ENCODE measurements at places on chromosomes 13 and 19.

DNA sequence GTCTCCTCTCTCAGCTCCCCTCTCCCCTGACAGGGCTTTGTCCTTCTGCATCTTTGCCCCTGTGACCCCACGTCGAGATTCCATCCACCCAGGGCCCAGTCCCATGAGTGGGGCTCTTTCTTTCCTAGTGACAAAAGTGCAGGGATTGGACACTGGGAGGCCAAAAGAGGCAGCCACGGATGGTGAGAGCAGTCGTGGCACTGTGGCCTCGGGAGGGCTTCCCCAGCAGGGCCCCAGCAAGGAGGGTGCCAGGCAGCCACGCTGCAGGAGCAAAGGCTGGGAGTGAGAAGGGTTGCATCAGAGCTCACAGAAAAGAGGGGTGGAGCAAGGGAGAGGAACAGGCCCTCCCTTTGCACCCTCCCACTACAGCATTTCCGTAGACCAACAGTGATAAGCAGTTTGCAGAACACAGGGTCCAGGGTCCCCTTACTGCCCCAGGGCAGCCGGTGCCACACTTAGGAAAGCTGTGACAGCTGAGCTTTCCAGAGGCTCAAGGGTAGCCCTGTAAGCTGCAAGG lies 4.9 kb downstream of the ZSCAN1 start:
- DNase-seq = no peak

GRCh38 chr13:110506859-110507566 lies 54.5 kb downstream of the RAB20 start:
- DNase-seq = no peak

- no peak for DNase-seq
Observed at GRCh38 chr13:49731766-49732165, 40.5 kb upstream of the EBPL start.

DNA sequence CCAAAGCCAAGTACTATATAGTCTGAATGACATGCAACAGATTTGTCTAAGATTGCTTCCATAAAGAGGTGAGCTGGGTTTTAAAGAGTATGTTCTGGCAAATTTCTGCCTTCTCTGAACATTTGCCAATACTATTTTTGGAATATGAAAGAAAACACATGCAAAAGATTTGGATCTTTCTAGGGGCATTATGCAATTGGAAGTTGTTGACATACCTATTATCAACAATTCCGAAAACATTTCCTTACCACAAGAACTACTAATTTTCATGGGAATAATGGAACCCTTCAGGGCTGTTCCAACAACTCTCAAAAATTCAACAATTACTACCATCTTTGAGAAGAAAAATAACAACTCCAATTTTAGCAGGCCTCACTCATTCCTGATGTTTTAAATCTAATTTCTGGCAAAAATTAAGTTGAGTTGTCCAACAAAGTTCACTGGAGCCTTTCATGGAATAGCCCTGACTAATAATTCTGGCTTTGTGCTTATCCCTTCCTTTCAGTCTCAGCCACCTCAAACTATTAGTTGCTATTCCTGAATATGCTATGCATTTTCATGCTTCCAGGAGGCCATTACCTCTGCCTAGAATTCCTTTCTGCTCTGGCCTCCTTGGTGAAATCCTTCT lies 250.0 kb downstream of the RGCC start:
- no peak for DNase-seq

GRCh38 chr13:51158880-51159518 lies 47.9 kb upstream of the C13orf42 start:
- peak; percentile 42 for DNase-seq

GRCh38 chr19:1213391-1214286 lies 8.1 kb downstream of the STK11 start:
- DNase-seq = peak; percentile 90

DNA sequence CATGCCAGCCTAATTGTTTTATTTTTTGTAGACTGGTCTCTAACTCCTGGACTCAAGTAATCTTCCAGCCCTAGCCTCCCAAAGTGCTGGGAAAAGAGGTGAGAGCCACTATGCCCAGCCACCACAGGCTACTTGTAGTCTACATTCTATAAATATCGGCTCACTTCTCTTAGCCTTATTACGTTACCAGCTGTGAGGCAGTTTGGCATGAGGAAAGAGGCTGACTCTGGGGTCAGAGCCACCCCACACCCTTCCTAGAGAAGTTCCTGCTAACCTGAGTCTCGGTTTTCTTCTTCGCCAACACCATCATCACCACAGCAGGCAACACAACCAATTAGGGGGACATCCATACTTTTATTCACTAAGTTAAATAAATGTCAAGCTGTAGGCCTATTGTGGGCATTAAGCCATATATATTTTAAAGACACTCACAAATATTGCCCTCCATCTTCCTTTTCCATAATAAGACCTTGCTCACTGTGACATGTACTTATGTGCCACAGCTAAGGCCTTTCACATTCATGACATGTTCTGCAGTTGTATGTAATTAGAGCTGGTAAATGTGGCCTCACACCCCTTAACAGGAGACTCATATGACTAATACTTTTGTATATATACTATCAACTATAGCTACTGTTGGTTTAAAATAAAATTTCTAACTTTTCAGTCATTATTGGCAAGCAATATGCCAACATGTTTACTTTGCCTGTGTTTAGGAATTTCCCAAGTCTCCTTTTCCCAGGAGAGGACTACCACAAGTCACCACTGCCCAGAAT lies 5.7 kb downstream of the SLC25A30 start:
- no peak for DNase-seq

DNA sequence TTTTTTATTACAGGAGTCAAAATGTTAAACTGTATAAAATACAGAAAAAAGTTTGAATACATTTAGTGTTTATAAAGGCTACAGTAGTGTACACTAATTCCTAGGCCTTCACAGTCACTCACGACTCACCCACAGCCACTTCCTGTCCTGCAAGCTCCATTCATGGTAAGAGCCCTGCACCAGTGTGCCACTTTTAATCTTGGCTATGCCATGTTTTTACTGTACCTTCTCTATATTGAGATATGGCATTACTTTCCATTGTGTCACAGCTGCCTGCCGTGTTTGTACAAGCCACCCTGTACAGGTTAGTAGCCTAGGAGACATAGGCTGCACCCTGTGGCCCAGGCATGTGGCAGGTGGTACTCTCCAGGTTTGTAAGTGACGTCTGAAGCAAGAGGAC lies 32.1 kb downstream of the C1QTNF9 start:
- no peak for DNase-seq

DNA sequence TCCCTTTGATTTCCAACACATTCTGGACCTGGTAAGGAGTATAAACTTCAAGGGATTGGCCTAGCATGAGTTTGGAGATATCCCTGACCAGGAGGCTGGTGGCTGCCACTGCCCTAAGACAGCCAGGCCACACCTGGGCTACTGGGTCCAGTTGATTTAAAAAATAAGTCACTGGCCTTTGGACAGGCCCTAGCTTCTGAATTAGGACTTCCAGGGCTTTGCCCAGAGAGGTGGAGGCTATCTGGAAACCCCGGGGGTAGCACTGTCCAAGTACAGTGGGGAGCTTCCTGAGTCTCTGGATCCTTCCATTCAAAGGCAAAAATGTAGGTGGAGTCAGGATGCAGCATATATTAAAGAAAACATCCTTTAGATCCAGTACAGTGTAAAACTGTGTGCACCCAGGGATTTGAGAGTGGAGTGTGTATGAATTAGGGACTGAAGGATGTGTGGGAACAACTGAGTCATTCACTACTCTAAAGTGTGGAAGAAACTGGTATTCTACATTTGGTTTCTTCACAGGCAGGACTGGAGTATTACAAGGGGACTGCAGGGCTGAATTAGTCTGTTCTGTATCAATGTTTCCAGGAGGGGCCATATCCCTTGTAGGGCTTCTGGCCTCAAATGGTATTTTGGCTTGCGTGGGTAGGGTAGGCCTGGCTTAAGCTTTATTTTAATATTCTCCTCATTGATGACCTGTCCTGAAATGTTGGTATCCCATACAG lies 14.8 kb upstream of the FCGBP start:
- no peak for DNase-seq

DNA sequence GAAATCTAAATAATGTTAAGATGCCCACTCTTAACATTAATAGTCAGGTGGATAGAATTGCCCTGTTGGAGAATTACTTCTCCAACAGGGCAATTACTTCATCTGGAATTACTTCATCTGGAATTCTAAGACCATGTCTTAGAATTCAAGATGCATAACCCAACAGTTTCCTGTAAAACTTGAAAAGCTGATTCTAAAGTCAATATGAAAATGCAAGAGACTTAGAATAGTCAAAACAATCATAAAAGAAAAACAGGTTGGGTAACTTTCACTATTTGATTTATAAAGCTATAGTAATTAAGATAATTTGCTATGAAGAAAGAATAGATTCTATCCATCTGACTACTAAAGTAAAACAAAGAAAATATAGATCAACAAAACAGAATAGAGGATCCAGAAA lies 75.2 kb downstream of the ABCC4 start:
- no peak for DNase-seq

- DNase-seq = peak; percentile 88
Observed at GRCh38 chr19:33819880-33820781, 23.5 kb downstream of the KCTD15 start.

DNA sequence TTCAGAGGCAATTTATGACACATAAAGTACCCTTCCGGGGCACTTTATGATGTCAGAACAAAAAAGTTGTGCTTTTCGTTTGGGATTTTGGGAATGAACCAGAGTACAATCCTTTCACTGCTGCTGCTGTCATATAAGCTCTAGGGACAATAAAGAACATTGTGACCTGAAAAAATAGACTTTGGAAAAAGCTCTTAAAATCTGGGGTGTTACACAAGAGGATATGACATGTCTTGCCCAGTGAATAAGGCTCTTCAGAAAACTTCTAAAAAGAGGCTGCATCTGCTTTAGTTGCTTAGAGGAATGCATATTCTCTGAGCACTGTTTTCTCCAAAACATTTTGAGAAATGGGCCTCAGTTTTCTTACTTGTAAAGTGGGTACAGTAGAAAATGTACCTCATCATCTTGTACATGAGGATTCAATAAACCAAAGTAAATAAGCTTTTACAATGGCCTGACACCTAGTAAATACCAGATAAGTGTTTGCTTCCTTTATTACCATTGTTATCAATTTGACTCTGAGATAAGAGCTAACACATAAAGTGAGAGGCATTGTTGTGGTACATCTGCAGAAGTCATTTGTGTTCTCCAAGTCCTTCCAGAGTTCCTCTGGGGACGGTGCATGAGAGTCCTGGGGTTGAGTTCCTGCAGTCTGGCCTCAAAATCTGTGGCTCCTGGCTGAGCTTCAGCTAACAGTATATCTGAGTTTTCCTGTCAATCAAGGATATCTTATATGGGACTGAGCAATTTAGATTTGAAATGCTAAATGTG lies 67.4 kb upstream of the EDNRB start:
- no peak for DNase-seq

DNA sequence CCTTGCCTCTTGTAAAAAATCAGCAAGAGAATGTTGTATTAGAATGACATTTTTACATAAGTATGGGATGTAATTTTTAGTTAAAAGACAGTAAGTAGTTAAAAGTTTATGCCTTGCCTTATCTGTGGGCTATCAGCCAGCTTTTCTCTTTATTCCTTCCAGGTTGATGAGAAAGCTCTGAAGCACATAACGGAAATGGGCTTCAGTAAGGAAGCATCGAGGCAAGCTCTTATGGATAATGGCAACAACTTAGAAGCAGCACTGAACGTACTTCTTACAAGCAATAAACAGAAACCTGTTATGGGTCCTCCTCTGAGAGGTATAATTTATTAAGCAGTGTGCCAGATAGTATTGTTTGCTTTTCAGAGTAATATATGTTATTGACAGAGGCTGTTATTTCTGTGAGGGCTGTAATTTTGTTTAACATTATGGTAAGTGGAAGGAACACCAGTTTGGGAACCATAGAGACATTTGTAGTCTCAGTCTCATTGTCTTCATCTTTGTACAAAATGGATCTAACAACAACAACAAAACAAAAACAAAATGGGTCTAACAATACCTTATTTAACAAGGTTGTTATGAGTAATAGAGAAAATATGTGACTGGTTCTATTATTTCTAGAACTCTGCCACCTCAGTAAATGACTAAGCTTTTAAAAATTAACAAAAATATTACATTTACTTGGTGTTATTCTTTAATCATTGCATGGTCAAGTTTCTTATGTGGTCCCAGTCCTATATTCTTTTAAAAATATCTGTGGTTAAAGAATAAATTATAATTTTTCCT lies 112.8 kb downstream of the TDRD3 start:
- no peak for DNase-seq

DNA sequence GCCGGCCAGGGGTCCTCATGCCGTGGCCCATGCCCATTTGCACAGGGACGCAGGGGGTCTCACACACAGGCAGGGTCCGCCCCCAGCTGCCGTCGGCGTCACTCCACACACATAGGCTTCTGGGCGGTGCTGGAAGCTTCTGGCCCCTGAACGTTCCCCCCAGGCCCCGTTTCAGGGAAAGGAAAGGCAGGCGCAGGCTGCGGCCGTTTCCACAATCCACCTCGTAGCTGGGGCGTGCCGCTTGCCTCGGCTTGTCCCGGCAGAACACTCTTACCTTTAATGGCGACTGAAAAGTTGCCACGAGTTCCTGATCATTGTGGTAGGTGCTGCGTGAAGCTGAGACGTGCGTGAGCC lies 53.4 kb downstream of the MCF2L start:
- no peak for DNase-seq

GRCh38 chr19:47275791-47276461 lies 1.2 kb downstream of the INAFM1 start:
- no peak for DNase-seq

- DNase-seq = no peak
Observed at GRCh38 chr13:73428137-73428536, 369.3 kb downstream of the KLF5 start.

GRCh38 chr19:33630880-33631608 lies 9.3 kb downstream of the CHST8 start:
- no peak for DNase-seq

DNA sequence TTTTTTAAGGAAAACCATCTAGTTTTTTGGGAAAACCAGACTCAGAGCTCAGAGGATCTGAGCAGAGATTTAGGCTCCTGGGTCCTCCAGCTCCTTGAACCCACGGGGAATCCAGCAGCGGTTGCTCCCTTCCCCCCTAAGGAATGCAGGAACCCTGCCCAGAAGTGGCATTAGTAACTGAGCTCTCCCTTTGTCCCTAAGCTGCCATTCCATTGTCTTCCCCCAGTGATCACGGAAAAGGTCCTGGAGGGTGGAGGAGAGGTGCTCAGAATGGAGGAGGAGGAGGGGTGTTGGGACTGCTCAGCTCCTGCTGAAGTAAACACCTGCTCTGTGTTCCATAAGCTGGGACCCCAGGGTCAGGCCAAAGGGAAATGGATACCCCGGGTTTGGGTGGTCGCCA lies 16.8 kb upstream of the OR1M1 start:
- DNase-seq = no peak

- no peak for DNase-seq
Observed at GRCh38 chr19:32017176-32017953, 328.0 kb upstream of the ZNF507 start.

GRCh38 chr19:3771906-3772455 lies at the start of gene RAX2:
TSS of gene RAX2 (minus strand) at chr19:3772228. CDS start at chr19:3771742, 486 bp downstream.
- no peak for DNase-seq

DNA sequence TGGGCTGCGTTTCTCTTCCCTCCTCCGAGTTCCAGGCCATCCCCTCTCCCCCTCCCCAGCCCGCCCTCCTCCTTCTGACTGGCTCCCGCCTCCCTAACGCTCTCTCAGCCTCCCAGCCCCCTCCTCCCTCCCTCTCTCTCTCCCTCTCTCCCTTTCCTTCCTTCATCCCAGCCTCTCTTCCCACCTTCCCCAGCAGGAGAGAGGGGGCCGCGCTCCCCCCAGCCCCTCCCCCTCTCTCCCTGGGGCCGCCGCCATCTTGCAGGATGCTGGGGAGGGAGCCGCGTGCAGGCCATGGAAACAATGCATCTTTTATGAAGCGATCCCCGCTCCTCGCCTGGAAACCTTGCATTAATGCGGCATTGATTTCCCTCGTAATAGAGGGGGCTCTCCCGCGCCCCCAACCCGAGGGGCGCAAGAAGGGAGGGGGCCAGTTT lies 42.6 kb upstream of the ADGRL1 start:
- no peak for DNase-seq

- no peak for DNase-seq
Observed at GRCh38 chr13:68078469-68078868, 848.3 kb upstream of the PCDH9 start.

Data from inflammatory macrophage treated with lipopolysaccharide for 1 hour (primary cell).